Activated B cell treated with CpG ODN at 0.5 μM for 24 hours (primary cell): ENCODE measurements at places on chromosomes 3 and 15. TPM values are rescaled to one million over a fixed set of nuclear protein-coding genes. Genes with fewer than 3 reads are reported as not detected.

- no peak for DNase-seq
These were observed 295.0 kb upstream of the MDFIC2 start for GRCh38 chr3:70607469-70607868.

- no peak for DNase-seq
These were observed 77.5 kb downstream of the CCNL1 start for GRCh38 chr3:157082305-157082982.

GRCh38 chr3:36743826-36744225 is 20.5 kb downstream of the DCLK3 start:
- DNase-seq = no peak

GRCh38 chr3:18891641-18892040 is 256.7 kb upstream of the KCNH8 start:
- DNase-seq = no peak

DNA sequence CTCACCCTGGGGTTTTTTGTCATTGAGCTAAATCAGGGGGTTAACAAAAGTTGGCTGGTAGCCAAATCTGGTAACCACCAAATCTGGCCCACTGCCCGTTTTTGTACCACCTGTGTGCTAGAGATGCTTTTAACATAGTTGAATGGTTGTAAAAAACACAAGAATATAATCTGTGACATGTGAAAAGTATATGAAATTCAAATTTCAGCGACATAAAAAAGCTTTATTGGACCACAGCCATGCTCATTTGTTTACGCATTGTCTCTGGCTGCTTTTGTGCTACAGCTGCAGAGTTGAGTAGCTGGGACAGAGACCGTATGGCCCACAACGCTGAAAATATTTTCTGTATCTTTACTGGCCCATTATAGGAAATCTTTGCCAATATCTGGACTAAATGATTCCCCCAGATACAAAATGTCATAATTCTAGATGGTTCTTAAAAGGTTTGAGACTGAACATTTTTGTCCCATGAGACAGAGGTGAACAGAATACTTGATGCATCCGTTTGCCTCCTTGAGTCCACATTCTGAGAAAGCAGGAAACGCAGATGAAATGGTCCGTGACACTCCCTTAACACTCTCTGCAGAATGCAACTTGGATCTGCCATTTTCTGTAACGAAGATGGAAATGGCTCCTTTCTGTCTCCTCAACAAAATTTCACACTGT is 120.9 kb upstream of the PDZRN3 start:
- no peak for DNase-seq

- no peak for DNase-seq
These were observed 110.3 kb downstream of the PPP2R3A start for GRCh38 chr3:136075811-136076210.

GRCh38 chr15:69701198-69701597 is 248.6 kb downstream of the RPLP1 start:
- no peak for DNase-seq

DNA sequence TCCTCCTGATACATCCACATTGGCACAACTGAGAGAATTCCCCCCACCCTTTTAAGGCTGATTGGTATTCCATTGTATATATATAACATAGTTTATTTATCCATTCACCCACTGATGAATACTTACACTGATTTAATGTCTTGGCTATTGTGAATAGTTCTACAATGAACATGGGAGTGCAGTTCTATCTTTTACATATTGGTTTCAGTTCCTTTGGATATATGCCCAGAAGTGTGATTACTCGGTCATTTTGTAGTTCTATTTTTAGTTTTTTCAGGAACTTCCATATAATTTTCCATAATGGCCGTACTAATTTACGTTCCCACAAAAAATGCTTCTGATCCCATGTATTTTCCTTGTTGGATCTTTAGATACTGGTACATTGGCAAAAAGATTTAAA is 135.3 kb downstream of the FMN1 start:
- DNase-seq = no peak

DNA sequence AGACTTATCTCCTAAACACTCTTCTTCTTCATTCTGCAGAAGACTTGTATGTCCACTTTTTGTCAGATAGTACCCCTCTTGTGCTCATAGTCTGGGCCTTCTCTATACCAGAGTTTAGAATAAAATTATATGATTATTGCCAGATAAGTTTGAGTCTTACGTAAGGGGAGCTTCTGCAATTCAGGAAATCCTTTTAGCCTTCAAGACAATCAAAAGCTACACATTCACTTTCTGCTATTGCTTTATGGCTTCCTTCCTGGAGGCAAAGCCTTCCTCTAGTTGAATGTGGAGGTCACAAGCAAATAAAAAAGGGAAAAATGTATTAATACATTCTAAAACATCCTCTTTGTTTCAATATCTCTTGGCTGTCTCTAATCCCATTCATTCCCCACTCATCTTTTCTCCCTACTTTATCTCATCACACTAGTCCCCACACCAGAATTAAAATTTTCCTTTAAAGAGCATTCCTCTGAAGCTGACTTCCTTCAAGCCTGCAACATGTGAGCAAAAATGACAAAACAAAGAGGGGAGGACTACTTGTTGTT is 186.8 kb downstream of the CPNE4 start:
- DNase-seq = no peak

GRCh38 chr3:171460725-171461524 is 720 bp upstream of the TNIK start:
- peak; percentile 27 for DNase-seq

DNA sequence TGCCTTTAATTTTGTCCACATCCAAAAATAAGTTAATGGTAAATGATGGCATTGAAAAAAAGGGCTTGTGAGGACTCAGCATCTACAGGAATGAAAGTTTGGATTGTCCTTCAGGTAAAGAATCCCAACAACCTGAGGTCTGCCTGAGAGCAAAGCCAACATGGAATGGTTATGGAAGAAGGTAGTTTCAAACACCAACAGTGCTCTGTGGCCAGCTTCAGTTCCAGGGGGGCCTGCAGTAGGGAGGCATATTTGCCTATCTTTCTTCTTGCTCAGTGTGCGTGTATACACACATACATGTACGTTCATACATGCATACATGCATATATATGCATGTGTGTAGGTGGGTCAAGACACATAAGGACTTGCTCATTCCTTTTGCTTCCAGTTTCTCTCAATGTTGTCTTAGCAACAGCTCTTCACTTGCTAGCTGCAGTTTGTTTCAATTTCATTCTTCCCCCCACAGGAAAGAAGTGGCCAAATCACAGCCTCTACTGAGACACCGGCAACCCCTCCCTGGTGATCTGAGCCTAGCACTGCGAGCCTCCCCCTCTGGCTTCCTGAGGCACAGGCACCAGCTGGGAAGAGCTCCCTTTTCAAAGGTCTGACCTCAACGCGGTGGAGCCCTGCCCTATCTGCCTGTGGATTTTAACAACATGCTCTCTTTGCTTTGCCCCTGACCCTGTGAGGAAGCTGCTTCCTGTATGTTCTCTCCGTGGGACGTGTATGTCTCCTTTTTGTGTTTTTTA is 146.2 kb downstream of the KLF13 start:
- DNase-seq = no peak

DNA sequence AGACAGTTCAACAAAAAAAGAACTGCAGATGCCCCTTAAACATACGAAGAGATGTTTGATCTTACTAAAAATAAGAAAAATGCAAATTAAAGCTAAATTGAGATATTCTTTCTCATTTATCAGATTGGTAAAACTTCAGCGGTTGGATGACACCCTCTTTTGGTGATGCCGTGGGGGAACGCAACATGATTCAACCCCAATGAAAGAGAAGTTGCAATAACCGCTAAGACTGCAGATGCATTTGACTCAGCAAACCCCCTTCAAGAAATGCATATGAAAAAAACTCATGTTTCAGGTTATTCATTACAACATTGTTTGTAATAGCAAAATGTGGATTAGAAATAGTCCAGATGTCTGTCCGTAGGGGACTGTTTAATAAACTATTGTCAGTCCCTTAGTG is 3.6 kb downstream of the KLHL6 start:
- no peak for DNase-seq

DNA sequence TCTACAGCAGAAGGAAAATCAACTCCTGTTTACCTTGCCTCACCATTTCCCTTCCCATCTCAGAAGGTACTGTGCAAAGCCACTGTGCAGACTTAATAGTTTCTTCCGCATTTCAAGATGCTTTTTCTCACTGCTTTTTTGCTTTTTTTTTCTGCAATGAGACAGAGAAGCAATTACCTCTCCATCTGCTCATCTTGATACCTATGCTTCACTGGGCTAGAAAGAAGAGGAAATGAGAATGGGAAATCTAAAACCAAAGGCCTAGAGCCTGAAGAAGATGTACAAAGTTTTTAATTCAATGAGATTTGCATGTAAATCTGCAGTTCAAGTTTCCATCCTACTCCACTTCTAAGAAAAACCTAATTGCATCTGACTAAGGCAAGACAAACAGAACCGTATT is 238.1 kb upstream of the SETMAR start:
- no peak for DNase-seq

GRCh38 chr3:194632809-194633348 is 340 bp downstream of the TMEM44 start:
- DNase-seq = no peak

- peak; percentile 83 for DNase-seq
These were observed 557 bp downstream of the ELL3 start for GRCh38 chr15:43776101-43776717.

- DNase-seq = no peak
These were observed 1.3 kb downstream of the RBPMS2 start for GRCh38 chr15:64774037-64774628.

DNA sequence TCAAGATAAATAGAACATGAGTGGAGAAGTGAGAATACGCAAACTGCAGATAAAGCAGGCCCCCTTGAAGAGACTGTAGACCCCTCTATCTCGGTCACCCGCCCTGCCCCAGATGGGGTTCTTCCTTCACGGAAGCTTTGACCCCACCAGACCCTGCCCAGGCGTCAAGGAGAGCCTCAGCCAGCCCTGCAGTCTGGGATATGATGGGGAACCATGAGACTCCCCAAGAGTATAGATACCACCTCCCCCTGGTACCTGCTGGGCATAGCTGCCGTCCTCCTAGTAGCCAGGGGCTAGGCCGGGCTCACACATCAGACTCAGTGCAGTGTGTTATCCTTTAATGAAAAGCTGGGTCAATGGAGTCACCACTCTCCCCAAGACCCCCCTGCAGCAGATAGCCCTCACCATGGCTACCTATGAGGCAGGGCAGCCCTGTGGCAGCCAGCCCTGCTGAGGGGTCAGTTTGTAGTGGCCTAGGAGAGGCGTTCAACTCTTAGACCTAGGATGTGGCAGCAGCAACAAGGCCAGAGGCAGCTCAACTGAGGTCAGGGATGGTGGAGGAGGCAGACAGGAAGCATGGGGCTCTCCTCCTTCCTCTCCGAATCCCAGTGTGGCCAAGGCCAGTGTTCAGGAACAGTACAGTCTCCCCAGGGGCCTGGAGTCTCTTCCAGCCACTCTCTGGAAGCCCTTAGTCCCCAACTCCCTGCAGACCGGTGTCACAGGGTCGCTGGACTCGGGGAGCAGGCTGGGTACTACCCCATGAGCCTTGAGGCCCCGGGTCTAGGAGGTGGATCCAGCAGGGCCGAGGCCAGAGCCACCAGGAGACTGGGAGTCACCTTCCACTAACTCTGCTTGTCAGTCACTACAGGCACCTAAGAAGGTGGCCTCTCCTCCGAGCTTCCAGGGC is 26.1 kb downstream of the PLXNB1 start:
- no peak for DNase-seq

- DNase-seq = no peak
These were observed 29.8 kb upstream of the TRIM59 start for GRCh38 chr3:160479376-160479775.

GRCh38 chr3:42134867-42135464 is 43.8 kb downstream of the TRAK1 start:
- DNase-seq = no peak

DNA sequence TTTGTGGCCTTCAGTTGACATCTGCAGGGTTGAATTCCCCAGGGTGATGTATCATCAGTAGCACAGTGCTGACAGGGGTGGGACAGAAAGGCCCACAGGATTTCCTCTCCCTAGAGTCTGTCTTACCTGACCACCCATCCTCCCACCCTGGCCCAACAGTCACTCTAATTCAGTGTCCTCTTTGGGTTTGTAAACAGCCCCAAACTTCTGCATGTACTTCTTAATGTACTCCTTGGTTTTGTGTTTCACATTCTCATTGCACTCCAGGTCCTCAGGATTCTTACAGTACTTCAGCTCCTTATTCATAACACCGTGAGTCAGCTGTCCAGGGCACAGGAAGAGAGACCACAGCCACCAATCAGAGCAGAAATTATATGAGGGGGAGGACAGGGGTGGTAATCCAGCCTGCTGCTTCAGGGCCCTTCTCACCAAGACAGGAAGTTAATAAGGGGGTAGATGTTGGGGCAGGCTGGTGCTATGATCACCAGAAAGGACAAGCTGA is 37.5 kb downstream of the NBEAL2 start:
- DNase-seq = no peak

- no peak for DNase-seq
These were observed 129.6 kb downstream of the FMN1 start for GRCh38 chr15:33064878-33065277.

GRCh38 chr15:56653787-56654186 is 79.5 kb downstream of the ZNF280D start:
- no peak for DNase-seq

GRCh38 chr15:48334260-48334659 is 3.0 kb downstream of the DUT start:
- DNase-seq = no peak

DNA sequence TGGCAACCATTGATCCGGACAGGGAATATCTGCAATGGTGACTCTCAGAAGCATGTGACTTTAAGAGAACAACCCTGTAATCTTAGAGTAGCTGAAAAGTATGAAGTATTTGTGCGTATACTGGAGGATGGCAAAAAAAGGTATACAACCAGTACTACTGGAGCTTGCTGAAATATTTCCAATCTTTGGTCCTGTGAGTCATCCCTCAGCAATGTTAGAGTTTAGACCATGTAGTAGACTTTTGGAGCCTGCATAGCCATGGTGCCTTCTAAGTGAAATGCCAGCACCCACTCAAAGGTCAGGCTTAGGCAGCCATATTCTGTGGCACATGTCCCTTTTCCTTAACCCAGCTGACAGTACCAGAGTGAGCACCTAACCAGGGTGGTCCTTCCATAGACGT is 429.4 kb downstream of the NTRK3 start:
- DNase-seq = no peak

- no peak for DNase-seq
These were observed 101.7 kb upstream of the TPM1 start for GRCh38 chr15:62940755-62941361.

Gene GOLGA6A
- total RNA-seq = not detected in 2 replicates

Gene DUOXA2
- total RNA-seq = not detected in 2 replicates

Gene SPG21
- total RNA-seq = 74.7 and 75.7 TPM in 2 replicates

Gene BCHE
- not detected in 2 replicates for total RNA-seq

Gene EFHB
- total RNA-seq = 0.84 TPM in 1 of 2 replicates, not detected in the other

Gene MED12L
- 1.5 and 2.6 TPM in 2 replicates for total RNA-seq

Gene FAM131A
- 4.5 and 5.3 TPM in 2 replicates for total RNA-seq

Gene NUP210
- 82.5 and 91.9 TPM in 2 replicates for total RNA-seq

Gene XRN1
- 55.0 and 63.0 TPM in 2 replicates for total RNA-seq

Gene DLEC1
- total RNA-seq = 0.10 and 0.11 TPM in 2 replicates

Gene PGBD4
- 4.8 and 5.3 TPM in 2 replicates for total RNA-seq

Gene SLC2A2
- total RNA-seq = not detected in 2 replicates

Gene CCR1
- total RNA-seq = 0.73 and 0.82 TPM in 2 replicates

Gene UROC1
- total RNA-seq = not detected in 2 replicates

Gene SEMA5B
- total RNA-seq = 1.0 and 1.6 TPM in 2 replicates

Gene GOLGA6D
- total RNA-seq = not detected in 2 replicates

Gene SEMA3G
- total RNA-seq = not detected in 2 replicates
